ENCODE measurements at places on chromosomes 6 and 20.

DNA sequence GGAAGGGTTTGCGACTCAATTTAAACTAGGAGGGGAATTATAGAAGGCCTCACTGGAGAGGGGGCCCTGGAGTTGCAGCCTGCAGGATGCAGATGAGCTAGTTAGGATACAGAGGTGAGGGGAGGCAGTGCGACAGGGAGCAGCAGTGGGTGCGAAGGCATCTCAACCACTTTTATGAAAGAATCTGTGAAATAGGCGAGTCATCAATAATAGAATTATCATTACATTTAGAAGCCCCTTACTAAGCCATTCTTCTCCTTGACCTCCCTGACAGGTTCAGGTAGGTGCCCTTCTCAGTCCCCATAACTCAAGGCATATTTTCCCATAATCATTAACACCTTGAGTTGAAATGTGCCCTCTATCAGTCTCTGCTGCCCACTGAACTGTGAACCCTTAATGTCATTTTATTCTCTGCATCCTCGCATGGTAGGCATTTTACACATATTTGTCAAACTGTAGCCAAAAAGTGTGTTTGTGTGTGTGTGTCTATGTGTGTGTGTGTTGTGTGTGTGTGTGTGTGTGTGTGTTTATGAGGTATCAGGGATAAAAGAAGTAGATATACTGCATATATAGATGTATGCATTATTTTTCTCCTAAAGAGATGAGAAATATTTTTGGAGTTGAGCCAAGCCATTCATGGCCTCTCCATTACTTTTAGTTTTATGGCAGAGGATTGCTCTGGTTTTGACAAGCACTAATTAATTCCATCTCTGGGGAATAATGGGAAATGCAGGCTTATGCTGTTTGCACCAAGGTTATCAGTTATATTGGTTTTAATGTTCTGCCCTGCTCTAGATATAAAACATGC is 898.8 kb downstream of the KIF16B start:
- no peaks in the 10 kb centered on the region for H3K27me3 ChIP-seq
- no peak overlapping the region for H3K4me3 ChIP-seq
- H3K4me1 ChIP-seq = no peaks in the 10 kb centered on the region

DNA sequence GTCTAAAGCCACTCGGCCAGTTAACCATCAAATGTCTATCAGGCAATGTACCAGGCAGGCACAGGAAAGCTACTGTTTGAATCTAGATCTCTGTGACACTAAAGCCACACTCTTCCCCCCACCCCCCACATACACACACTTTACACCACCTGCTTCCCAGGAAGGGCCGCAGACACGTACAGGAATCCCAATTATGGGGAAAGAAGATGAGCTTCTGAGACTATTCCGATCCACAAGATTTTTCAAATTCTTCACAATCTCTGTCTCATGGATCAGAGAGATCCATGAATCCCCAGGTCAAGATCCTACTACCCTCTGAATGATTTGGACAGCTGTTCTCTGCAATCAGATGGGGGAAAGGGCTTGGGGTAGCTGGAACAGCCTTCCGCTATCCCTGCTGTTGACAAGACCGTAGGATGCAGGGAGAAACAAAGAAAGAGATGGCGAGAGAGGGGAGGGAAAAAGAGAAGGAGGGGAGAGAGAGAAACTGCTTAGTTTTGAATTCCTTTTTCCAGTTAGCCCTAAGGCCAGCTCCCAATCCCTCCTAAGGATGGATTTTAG is 25.4 kb upstream of the RIMS4 start:
- no peaks in the 10 kb centered on the region for H3K4me1 ChIP-seq
- no peak overlapping the region for H3K27ac ChIP-seq
- H3K27me3 ChIP-seq = peaks cover 5% of the 10 kb centered on the region
- no peak overlapping the region for H3K4me3 ChIP-seq

DNA sequence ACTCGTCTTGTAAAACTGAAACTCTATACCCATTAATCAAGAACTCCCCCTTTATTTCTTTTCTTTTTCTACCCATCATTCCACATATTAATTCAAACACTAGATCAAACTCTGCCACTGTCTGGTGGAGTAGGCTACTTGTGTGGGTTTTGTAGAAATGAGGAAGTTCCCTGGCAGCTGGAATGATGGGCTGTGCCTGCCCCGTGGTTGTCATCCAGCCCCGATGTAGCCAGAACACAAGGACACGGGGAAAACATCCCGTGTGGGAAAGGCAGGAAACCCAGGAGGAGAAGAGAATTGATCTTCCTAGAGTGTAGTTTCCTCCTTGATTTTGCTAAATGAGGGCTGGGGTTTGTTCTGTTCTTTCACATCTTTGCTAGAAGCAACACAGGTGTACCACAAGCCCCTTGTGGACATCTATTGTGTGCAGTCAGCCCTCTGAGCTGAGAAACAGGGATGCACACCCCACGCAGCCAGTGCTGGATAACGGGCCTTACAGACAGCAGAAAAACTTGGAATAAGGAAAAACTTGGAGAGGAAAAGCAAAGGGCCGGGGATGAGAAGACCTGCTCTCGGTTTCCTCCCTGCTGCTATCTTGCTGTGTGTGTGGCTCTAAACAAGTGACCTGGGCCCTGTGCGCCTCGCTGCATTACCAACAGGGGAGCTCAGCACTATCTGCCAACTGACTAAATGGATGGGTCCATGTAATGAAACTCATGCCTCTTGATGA is 88.0 kb downstream of the SCML4 start:
- no peak overlapping the region for H3K4me3 ChIP-seq
- no peak for DNase-seq
- H3K27me3 ChIP-seq = no peaks in the 10 kb centered on the region
- H3K4me1 ChIP-seq = no peaks in the 10 kb centered on the region
- no peaks in the 10 kb centered on the region for H3K36me3 ChIP-seq

GRCh38 chr6:161618831-161619454 is 345.1 kb upstream of the AGPAT4 start:
- no peak overlapping the region for H3K4me3 ChIP-seq
- no peak overlapping the region for H3K27ac ChIP-seq
- no peaks in the 10 kb centered on the region for H3K4me1 ChIP-seq
- H3K36me3 ChIP-seq = no peaks in the 10 kb centered on the region

DNA sequence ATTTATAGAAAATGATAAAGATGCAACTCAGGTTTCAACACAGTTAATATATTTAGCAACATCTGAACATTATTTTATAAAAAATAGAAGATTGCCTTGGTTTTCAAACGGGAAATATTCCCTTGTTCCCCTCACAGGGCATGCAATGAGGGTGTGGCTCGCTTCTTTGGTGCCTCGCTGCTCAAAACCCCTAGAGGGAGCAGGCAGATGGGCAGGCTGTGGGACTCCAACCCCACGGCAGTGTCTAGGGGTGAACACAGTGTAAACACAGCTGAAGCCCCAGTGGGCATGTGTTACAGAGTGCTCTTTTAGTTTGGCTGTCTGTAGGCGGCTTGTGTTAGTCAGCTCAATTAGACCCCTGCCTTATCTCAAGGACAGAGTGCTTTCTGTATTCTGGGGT is 560.8 kb upstream of the IMPG1 start:
- H3K4me1 ChIP-seq = no peaks in the 10 kb centered on the region
- no peak for DNase-seq
- H3K4me3 ChIP-seq = no peak overlapping the region
- no peaks in the 10 kb centered on the region for H3K27me3 ChIP-seq

- H3K4me1 ChIP-seq = no peaks in the 10 kb centered on the region
- no peaks in the 10 kb centered on the region for H3K27me3 ChIP-seq
- no peak overlapping the region for H3K27ac ChIP-seq
- H3K4me3 ChIP-seq = no peak overlapping the region
- H3K36me3 ChIP-seq = peaks cover 43% of the 10 kb centered on the region
Observed at GRCh38 chr6:87244380-87244779, 78.0 kb upstream of the SMIM8 start.

GRCh38 chr6:142934599-142934998 is 10.4 kb downstream of the HIVEP2 start:
- no peaks in the 10 kb centered on the region for H3K36me3 ChIP-seq
- DNase-seq = no peak
- H3K27ac ChIP-seq = no peak overlapping the region
- no peaks in the 10 kb centered on the region for H3K27me3 ChIP-seq

- H3K27me3 ChIP-seq = peaks cover 7% of the 10 kb centered on the region
- H3K4me1 ChIP-seq = no peaks in the 10 kb centered on the region
- no peak overlapping the region for H3K27ac ChIP-seq
- H3K4me3 ChIP-seq = no peak overlapping the region
Observed at GRCh38 chr6:169966312-169967181, 215.1 kb downstream of the ERMARD start.

All from gastrocnemius medialis (tissue), 4 donors.